ENCODE measurements at places on chromosomes 3 and 15.

DNA sequence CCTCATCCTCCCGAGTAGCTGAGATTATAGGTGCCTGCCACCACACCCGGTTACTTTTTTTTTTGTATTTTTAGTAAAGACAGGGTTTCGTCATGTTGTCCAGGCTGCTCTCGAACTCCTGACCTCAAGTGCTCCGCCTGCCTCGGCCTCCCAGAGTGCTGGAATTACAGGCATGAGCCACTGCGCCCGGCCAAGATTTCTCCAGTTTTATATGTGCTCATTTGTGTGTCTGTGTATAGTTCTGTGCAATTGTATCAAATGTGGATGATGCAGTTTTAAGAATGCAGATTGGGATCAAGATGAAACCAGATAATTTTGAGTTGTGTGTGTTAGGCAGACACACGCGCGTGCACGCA, 68.3 kb downstream of the SLCO3A1 start:
- no peak for DNase-seq

DNA sequence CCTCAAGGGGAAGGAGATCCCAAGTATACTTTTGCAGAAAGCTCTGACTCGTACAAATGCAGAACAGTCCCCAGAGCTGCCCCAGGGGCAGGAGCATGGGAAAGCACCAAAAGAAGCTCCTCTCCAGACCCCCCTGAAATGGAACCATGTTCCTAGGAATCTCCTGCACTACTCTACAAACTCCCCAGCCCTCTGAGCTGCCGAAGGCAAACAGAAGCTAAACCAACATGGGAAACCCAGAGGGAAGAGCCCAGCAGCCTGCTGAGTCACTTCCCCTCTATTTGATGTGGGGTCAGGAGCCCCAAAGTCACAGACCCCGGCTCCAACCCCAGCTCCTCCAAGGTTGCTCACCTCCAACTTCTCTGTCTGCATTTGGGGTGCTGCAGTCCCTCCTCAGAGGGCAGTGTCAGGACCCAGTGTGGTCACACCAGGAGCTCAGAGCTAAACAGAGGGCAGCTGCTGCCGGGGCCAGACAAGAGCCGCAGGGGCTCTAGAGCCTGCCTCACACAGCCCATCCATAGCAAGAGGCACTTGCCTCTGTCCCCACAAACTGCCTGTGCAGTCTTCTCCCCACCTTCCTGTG, 3.8 kb upstream of the PLXNA1 start:
- no peak for DNase-seq

DNA sequence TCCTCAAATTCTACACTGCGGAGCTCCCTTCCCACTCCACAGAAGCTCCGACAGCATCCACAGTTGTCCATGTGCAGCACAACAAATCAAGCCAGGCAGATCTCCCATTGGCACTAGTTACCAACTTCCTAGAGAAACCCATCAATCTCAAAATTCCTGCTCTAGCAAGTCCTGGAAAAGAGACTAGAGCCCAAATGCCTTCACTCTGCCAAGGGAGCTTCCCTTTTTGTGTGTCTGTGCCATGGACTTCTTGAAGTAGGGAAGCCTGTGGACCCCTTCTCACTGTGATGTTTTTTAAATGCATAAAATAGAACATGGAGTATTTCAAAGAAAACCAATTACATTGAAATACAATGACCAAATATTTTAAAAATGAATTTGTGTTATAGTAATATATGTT, 59.1 kb downstream of the TGFBR2 start:
- no peak for DNase-seq

- no peak for DNase-seq
These were observed 9.8 kb upstream of the GMPPB start for GRCh38 chr3:49733551-49733950.

DNA sequence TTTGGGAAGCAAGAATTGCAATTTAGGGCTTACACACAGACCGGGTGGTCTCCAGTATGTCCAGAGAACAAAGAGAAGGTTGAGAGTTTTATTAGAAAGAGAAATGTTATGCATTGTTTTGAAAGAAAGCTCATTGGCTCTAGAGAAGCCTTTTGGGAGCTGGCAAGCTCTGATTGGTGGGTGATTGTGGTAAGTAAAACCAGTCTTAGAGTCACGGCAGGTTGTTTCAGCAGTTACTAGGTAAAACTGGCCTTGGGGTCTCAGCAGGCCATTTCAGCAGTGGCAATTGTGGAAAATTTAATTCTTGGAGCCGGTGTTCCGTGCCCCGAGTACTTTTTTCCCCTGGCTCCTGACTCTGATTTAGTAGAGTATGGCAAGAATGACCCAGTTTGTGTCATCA, 78.1 kb downstream of the MRPL46 start:
- no peak for DNase-seq

GRCh38 chr3:134066651-134067530, 37.2 kb upstream of the SLCO2A1 start:
- no peak for DNase-seq

DNA sequence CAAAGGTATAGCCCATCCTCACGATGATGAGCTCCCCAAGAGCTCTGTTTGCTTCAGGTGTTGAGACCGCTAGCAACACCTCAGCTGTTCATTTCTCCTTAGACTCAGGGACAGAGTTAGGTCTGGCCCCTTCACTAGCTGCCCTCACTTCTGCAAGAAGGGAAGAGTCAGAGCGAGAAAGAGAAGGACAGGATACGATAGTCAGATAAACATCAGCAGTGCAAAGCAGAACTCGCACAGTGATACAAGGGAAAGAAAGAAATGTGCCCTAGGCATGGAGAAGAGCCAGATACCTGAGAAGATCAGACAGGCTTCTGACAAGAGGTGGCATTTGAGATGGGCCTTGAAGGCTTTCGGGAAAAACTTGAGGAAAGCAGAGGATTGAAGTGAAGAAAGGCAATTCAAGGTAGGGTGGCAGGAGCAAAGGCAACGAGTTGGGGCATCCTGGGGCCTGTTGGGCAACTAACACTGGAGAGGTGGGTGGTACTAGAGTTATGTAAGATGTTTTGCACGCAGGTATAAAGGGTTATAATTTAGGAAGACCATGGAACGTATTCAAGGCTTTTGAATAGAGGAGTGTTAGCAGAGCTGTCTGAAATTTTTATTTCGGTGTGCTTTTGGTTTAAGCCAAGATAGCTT, 106.0 kb downstream of the PGPEP1L start:
- DNase-seq = no peak
